Breast epithelium (tissue), 4 donors: ENCODE measurements at places on chromosomes 5 and 9. TPM values are rescaled to one million over a fixed set of nuclear protein-coding genes. Genes with fewer than 3 reads are reported as not detected.

Gene PNPLA7
- 17.3 TPM for total RNA-seq

Gene DOCK8
- 18.4 TPM for total RNA-seq

Gene AHRR
- not detected for total RNA-seq

Gene RNF180
- 14.4 TPM for total RNA-seq

Gene ARHGEF39
- 1.6 TPM for total RNA-seq

Gene PCDHGB4
- total RNA-seq: 5.3 TPM

Gene IL4
- total RNA-seq: not detected

Gene DMRT1
- not detected for total RNA-seq

Gene FOXE1
- total RNA-seq: not detected

Gene GKAP1
- 17.3 TPM for total RNA-seq

Gene ARSB
- 9.8 TPM for total RNA-seq

Gene MACIR
- 18.4 TPM for total RNA-seq

Gene S100Z
- total RNA-seq: not detected

Gene CDO1
- 47.7 TPM for total RNA-seq

Gene HMCN2
- total RNA-seq: 0.29 TPM

Gene IFNA13
- total RNA-seq: not detected

Gene SH2D3C
- total RNA-seq: 6.0 TPM

Gene TLE1
- total RNA-seq: 52.1 TPM

Gene TMEM8B
- total RNA-seq: 4.9 TPM

DNA sequence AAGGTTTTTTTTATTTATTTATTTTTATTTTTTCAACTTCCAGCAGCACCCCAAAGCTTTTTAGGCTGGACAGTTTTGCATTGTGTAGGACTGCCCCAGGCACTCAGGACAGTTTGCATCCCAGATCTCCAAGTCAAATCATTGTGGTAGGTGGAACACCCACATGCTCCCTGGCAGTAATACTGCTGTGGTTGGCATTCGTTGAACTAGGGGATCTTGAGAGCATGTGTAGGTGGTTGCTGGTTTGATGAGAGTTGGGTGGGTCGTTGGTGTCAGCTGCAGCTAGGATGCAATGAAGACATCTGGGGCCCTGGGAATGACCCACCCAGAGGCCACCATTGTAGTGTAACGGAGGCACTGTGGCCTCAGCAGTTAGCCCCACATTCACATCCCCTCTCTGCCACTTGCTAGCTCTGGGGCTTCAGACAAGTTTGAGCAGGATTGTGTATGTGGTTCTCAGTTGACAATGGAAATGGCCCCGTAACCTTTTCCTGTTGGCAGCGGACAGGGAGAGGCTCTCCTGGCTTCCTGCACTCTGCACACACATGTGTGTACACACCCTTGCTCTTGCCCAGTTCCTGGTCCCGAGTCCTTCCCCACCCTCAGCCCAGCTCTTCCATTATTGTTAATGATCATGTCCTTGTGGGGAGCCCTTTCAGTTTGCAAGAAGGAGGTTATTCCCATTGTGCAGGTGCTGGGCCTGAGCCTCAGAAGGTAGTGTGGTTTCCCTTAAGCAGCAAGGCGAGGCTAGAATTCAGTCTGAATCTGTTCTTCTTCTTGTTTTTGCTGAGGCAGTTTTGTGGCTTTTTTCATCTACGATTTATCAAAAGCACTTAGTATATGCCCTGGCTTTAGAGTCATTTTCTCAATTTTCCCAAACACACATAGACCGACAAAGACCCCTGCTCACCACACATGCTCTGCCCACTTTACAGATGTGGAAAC is 46.5 kb downstream of the PPARGC1B start:
- no peak for DNase-seq

GRCh38 chr5:137635521-137635921 is 100.4 kb downstream of the KLHL3 start:
- DNase-seq: no peak

GRCh38 chr5:65663804-65664521 is 39.1 kb downstream of the SHLD3 start:
- DNase-seq: no peak

DNA sequence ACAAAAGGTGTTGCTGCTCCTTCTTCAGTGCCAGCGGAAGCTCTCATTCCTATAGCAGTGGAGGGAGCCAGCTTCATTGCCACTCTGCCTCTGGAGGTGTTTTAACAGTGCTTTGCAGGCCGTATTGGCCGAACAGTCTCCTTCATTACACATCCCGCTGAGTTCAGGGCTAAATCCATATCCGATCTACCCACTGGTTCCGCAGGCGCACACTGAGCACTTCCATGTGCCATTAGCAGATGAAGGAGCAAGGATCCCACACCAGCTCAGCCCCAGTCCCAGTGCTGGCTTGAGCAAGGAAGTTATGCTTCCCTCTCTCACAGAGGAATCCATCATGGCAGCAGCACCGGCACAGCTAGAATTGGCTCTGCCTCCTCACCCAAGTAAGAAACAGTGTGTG is 121.2 kb upstream of the IRX2 start:
- DNase-seq: no peak

- DNase-seq: no peak
Measured at GRCh38 chr5:135254183-135254582, 144.8 kb downstream of the MACROH2A1 start.

DNA sequence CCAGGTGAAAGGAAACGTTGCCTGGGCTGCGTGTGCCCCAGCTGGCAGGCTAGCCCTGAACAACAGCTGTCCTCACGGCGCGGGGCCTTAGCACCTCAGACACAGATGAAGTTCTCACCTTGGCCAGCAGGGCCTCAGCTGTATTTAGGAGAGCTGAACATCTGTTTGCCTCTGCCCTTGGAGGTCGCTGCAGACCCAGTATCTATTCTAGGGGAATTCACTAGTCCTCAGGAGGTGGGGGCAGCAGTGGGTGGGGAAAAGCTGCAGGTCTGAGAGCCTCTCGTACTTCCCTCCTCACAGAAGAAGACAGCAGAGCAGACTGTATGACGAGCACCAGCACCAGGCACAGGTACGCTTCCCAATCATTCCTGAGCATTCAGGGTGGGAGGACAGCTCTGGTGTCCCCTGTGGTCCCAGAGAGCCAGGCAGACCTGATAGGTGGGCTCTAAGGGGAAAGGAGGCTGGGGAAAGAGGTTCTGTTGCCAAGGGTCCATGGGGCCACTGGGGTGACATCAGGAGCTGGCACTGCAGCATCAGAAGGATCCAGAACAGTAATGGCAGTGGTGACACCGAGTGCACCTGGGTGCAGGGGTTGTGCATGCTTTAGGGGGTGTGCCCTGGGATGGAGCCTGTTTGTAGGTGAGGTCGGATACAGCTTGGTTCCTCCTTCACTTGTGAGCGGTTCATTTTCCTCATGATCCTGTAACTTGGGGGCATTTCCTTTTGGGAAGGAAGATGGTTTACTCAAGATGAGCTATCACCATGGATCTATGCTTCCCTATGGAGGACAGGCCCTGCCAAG is 13.8 kb downstream of the CD74 start:
- DNase-seq: no peak

DNA sequence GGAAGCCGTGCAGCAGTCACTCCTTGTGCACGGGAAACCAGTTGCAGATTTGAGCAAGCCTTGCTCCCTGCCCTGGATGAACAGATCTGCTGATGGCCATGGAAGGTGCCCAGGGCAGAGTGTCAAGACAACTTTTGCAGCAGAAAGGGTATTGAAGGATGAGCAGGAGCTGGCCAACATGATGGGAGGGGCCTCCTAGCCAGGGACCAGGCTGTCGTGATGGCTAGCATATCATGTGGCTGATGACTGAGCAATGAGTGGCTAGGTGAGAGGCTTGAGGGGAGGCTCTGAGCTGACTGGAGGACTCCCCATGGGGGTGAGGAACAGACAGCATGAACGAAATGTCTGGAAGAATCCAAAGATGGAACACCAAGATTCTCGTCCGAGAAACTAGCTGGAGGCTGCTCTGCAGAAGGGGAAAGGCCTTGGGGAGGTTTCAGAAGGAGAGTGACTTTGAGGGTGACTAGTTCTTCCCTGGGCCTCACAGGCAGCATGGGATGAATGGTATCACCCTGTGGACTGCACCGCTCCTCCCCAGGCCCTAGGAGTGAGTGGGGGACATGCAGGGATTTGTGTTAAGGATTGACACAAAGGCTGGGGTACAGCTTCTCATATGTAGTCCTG is 18.5 kb downstream of the PPARGC1B start:
- DNase-seq: no peak

- DNase-seq: no peak
Measured at GRCh38 chr9:112041536-112042243, 133.4 kb downstream of the SUSD1 start.

GRCh38 chr9:120919843-120920805 is 6.5 kb downstream of the TRAF1 start:
- DNase-seq: no peak

GRCh38 chr5:36704131-36704530 is 97.7 kb downstream of the SLC1A3 start:
- no peak for DNase-seq

DNA sequence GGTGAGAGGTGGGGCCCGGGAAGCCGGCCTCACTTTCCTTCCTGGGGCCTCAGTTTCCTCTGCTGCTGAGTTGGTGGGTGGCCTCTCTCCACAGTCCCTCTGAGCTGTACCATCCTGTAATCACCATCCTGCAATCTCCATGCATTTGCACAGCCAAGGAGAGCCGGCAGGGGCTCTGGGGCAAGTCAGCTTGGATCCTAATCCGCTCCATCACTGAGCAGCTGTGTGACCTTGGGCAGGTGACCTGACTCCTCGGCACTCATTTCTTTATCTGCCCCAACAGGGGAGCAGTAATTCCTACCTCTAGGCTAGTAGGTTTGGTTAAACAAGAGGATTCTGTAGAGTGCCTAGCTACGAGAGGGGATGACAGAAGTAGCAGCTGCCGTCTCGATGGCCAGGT is 88.2 kb upstream of the ZNF618 start:
- DNase-seq: no peak

DNA sequence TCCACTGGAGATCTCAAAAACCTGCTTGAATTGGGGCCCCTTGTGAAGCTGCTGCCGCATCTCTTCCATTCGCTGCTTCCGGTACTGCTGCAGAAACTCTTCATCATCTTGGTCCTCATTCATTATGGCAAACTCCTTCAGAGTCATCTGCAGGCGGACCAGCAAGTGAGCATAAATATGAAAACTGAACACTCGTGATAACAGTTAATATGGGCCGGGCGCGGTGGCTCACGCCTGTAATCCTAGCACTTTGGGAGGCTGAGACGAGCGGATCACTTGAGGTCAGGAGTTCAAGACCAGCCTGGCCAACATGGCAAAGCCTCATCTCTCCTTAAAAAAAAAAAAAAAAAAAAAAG is 7.9 kb downstream of the PDCL start:
- DNase-seq: no peak

DNA sequence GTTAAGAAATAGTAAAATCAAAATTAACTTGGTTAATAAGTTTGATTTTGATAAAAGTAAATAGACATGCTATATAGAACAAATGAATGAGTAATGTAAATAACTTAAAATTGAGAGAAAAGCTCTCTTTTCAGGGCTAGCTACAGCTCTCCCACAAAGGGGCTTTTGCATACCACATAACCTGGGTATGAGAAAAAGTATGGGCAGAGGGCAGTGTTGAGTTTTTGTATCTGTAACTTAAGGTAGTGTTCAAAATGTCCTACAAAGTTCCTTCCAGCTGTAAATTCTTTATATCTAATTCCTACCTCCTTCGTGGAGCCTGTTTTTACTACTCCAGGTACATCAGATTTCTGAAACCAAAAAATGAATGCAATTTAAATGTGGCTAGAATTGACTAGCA is 18.9 kb upstream of the TTC33 start:
- DNase-seq: no peak

GRCh38 chr5:38789134-38789533 is 56.7 kb upstream of the OSMR start:
- DNase-seq: no peak

GRCh38 chr5:22102823-22103359 is 750.3 kb downstream of the CDH12 start:
- no peak for DNase-seq

DNA sequence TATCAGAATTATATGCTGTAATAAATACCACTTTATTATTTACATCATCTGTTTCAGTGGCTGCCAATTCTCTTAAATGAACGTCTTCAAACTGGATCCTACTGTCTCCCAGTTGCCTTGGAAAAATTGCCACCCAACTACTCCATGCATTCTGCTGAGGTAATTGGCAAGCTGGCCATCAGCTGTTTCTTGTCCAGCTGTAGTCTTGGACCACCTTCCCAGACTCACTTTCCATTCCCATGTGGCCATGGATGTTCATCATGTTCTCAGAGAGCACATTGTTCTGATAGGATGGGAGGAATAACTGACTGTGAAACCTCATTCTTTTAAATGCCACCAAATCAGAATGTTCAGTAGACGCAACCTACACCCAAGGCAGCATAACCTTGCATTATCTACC is 157.5 kb downstream of the DOCK8 start:
- DNase-seq: no peak

DNA sequence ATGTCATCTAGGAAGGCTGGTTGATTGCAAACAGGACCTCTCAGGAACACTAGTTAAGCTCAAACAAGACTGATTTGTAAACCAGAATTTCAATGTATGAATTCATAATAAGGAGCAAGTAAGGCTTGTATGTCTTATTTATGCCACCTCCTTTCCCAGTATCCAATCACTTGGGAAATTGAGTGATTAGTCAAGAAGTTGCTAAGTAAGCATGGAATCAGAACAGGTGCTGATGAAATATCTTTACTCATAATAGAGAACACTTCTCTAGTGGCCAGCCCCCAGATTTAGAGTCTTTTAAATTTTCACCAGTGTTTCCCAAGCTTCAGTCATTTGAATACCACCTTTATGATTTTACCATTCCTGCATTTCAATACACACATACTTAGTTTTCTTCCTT is 5.3 kb upstream of the DDX4 start:
- DNase-seq: no peak

GRCh38 chr5:174251305-174252000 is 205.9 kb downstream of the NSG2 start:
- DNase-seq: no peak

GRCh38 chr9:120668399-120668798 is 45.9 kb downstream of the MEGF9 start:
- DNase-seq: no peak

GRCh38 chr5:96601715-96602244 is 60.4 kb upstream of the CAST start:
- no peak for DNase-seq

DNA sequence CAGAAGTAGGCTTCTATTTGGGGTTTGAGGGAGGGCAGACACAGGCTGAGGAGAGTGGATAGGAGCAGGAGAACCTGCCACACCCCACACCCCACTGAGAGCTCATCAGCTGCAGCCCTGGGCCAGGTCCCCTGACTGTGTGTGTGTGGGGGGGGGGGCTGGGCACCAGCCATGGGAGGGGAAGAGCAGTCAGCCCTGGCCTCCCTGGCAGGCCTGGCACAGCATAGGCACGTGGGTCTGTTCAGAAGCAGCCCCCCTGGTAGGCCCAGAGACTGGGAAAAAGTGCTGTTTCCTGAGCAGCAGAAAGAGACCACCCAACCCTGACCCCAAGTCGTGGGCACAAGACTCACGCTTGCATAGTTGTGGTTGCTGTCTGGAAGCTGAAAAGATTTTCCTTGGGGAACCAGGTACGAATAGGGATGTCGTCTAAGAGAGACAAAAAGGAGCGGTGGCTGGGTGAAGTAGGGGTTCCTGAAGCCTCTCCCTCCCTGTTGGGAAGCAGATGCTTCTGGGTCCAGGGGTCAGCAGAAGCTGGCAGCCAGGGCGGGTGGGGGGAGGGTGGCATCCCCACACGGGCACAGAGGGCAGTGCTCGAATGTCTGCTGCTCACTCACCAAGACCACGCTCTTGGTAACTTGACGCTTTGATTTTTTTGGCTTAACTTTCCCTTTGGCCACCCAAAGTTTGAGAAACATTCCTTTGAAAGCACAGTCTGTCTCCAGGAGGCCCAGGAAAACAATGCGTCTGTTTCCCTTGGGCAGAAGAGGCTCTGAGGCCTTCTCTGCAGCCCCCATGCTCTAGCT is 2.9 kb downstream of the NSMF start:
- no peak for DNase-seq
